ENCODE measurements at places on chromosomes 11 and 22. TPM values are rescaled to one million over a fixed set of nuclear protein-coding genes. Genes with fewer than 3 reads are reported as not detected.

The APOBEC3H gene
- 10.5 TPM for total RNA-seq

The CELF1 gene
- 128 TPM for total RNA-seq

The SCGB1C1 gene
- total RNA-seq: 0.64 TPM

The GRAP2 gene
- 42.4 TPM for total RNA-seq

DNA sequence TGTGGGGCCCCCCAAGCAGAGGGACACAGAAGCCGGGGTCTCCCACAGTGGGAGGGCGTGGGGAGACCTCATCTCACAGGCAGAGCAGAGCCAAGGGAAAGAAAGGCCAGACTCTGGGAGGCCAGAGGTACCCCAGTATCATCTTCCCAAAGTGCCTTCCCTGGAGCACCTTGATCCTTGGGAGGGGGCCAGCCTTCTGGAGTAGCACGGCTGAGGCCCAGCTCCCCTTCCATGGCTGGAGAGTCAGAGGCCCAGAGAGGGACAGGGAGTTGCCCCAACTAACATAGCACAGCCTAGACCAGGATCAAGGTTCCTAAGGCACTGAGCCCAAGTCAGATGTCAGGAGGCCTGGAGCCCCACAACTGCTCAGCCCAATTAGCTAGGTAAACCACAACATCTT, 50.6 kb downstream of the ELFN2 start:
- no peak for DNase-seq

DNA sequence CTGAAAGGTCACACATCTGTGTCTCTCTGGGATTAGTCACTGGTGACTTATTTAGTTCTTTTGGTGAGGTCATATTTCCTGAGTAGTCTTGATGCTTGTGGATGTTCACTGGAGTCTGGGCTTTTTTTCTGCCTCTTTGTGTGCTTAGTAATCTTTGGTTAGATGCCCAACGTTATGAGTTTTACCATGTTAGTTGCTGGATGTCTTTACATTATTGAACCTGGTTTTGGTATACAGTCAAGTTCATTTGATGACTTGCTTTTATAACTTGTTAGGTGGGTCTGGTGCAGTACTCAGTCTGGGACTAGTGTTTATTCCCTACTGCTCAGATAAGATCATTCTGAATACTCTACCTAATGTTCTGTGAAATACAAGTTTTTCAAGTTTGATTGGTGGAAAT, 26.2 kb upstream of the SLC37A2 start:
- DNase-seq: no peak

GRCh38 chr11:35784699-35785098, 122.1 kb downstream of the TRIM44 start:
- no peak for DNase-seq

DNA sequence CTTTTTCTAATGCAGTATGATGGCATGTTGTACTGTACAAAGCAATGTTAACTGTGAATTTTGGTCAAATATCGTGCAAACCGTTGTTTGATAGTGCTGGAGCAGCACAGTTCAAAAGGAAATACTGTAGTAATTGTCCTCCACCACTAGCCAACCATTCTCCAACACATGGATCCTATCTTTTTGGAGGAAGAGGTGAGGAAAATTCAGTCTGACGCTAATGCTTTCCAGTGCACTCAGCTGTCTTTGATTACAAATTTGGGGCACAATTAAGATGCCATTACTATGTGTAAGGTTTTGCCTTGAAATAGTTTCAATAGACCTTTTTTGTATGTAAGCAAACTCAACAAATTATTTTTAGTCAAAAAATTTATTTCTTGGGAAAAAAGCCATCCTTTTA, 240.5 kb upstream of the CCDC179 start:
- no peak for DNase-seq

DNA sequence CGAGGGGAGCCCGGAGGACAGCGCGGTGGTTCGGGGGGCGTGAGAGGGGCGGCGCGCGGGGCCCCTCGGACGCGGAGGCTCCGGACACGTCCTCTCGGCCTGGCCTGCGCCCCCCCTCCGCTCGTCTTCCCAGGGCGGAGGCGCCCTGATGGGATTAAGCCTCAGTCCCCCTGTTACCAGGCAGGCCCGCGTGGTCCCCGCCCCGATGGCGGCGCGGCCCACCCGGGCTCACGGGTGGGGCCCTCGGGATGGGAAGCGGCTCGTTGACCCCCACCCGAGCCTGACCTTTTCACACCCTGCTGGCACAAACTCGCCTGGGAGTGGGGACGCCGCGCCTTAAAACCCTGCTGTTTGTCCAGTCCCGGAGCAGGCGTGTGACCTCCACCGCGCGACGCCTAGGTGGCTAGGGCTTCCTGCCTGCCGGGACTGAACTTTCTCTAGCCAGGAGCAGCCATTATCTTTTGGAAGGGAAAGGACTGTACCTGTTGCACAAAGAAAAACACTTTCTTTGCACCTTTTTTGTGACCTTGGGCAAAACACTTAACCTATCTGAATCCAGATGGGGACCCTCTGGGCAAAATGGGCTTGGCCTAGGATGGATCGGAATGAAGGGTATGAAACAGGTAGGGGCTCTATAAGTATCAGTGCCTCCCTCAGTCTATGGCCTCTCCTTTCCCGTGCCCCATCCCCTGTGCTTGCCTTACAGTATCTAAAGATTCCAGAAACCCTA, 1.0 kb downstream of the KIAA1671 start:
- no peak for DNase-seq

DNA sequence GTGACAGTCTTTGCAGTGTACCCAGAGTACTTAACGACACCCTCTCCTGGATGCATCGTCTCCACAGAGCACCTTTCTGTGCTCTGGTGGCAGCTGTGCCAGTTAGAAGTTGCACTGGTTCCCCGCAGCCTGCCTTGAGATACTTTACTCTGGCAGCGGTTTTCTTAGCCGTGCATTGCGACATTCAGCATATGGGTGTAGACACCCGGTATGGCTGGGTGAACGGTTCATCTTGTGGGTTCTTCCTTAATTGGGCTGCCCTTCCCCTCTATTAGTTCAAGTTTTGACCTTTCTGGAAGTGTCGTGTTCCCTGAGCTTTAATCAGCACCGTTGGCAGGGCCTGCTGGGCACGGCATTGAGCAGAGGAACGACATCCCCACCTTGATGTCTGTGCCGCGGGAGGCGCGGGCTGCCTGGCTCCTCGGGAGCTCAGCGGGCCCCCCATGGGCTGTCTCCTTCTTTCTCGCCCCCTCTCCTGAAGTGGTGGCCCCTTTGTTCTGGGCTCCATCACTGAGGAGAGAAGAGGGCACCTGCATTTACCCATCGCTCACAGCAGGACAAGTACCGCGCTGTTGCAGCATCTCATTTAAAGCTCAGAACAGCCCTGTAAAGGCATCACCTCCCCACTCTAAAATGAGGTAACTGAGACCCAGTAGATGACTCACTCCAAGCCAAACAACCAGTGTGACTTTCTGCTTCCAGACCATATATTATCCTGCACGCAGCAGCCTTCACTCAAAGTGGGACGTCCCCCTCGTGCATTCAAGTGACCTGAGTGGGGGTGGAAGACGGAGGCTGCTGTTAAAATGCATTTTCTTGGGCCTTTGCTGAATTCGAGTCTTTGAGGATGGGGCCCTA, 13.3 kb downstream of the FAM83F start:
- DNase-seq: no peak

GRCh38 chr11:103480421-103480820, 371.2 kb downstream of the DYNC2H1 start:
- DNase-seq: no peak

DNA sequence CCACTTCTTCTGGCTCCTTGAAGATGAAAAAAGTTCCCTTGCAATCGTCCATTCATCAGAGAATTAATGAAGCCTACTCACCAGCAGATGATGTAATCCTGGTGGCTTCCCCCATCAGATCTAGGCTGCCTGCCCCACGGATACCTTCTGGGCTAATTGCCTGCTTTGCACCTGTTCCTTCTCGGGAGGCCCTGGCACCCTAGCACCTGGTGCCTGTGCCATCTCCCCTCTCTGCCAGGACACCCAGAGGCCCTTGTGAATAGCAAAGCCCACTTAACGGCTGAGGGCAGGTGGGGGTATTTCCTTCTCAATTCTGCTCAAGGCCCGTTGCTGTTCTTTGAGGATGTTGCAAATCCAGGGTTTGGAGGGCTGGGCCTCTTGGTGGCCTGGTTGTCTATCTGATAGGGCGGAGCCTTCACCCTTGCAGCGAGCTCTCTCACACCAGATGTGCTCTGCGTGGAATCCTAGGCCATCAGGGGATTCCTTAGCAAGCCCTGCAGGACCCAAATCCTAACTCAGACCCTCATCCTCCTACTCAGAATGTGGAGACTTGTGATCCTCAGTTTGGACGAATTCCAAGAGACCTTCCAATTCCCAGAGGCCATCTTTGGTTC, at the start of gene LMO2:
TSS of gene LMO2 (minus strand) at position 363 of the 614 bp plus-strand sequence. CDS start 22,360 bp downstream, outside the sequence.
- no peak for DNase-seq

GRCh38 chr22:18118345-18118915, 7.8 kb downstream of the TUBA8 start:
- DNase-seq: no peak

DNA sequence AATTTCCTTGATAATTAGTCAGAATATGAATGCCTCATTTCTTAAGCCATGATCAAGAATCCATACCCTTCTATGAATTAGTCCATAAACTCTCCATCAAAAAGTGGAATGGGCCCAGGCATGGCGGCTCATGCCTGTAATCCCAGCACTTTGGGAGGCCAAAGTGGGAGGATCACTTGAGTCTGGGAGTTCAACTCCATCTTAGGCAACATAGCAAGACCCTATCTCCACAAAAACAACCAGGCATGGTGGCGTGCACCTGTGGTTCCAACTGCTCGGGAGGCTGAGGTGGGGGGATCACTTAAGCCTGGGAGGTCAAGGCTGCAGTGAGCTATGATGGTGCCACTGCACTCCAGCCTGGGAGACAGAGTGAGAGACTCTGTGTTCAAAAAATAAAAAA, 52.1 kb upstream of the SHANK2 start:
- no peak for DNase-seq
